Fibroblast of the conjunctiva (primary cell): ENCODE measurements at places on chromosomes 5 and 9.

DNA sequence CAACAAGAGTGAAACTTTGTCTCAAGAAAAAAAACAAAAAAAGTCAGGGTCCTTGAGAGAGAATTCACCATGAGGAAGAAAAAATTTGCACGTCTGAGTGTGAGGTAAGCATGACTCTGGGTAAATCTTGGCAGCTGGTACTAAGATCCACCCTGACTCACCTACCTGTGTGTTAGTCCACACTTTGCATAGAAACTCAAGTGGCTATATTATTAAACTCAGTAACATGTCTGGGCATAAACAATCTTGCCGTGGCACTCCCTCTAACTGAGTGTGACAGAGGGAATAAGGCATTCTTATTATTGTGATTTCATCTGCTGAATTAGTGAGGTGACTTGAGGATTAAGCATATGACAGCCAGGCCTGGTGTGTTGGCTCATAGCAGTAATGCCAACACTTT lies 259.4 kb upstream of the VLDLR start:
- no peak for DNase-seq

GRCh38 chr5:67969631-67970030 lies 245.9 kb upstream of the PIK3R1 start:
- no peak for DNase-seq

- DNase-seq = peak; percentile 87
Measured at GRCh38 chr9:110050925-110051355, 157.0 kb downstream of the C9orf152 start.

DNA sequence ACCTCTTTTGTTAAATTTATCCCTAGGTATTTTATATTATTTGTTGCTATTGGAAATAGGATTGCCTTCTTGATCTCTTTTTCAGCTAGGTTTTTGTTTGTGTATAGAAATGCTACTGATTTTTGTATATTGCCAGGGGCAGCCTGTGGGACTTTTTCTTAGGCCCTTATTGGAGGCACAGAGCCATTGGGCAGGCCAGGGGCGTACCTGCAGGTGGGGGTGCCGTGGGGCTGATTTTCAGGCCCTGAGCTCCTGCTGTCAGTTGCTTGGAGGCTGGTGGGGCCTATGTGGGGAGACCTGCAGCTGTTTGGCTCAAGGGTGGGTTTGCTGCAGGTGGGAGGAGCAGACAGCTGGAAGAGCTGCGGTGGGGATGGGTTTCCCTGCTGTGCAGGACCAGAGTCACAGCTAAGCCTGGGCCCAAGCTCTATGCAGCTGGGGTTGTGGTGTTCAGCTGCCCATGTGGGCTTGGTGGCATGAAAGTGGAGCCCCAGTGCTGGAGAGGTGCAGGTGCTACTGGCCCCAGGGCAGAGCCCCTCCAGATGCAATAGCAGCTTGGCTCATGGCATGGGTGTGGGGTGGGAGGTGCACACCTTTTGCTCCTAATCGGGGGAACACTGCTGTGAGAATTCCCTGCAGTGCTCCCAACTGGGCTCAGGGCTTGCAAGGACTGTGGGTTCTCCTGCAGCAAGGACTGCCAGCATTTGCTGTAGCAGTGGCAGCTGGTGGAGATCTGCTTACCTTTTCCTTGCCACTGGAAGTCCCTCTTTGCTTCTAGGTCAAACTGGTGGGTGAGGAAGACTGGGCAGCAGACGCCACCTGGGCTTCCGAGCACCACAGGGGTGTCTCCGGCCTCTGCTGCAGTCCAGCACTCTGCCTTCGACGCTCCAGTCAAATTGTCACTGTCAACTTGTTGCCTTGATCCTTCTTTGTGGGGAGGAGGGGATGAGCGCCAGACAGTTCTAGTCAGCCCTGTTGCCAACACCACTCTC lies 7.6 kb upstream of the CLPTM1L start:
- DNase-seq = no peak

DNA sequence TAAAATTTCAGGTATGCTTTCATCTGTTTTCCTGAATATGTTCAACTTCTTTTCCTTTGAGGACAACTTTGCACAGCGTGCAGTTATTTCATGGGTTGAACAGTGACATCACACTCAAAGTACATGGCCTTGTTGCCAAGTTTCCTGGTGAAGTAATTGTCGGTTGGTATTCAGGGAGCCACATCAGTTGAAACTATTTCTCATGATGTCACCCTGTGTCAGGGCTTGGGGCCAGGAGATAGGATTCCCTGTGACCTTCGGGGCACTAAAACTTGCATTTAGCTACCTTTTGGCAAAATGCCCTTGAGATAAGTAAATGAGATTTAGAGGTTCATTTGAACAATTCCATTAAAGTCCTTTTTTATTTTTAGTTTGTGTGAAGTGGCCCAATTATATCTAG lies 383.9 kb downstream of the SH3GL2 start:
- DNase-seq = no peak

DNA sequence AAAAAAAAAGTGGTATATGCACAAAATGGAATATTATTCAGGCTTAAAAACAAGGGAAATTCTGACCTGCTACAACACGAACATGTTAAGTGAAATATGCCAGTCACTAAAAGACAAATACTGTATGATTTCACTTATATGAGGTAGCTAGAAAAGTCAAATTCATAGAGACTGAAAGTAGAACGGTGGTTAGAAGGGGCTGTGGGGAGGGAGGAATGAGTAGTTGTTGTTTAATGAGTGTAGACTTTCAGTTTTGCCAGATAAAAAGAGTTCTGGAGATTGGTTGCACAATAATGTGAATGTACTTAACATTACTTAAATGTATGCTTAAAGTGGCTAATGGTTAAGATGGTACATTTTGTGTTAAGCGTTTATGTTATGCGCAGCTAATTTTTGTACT lies 79.5 kb upstream of the IL12B start:
- DNase-seq = no peak

- no peak for DNase-seq
Measured at GRCh38 chr9:130433168-130433946, 11.4 kb upstream of the ASS1 start.
